Kidney epithelial cell (primary cell): ENCODE measurements at places on chromosomes 7 and 10.

- DNase-seq, result no peak
These were observed 1.0 kb upstream of the ZNF800 start for GRCh38 chr7:127393368-127394058.

DNA sequence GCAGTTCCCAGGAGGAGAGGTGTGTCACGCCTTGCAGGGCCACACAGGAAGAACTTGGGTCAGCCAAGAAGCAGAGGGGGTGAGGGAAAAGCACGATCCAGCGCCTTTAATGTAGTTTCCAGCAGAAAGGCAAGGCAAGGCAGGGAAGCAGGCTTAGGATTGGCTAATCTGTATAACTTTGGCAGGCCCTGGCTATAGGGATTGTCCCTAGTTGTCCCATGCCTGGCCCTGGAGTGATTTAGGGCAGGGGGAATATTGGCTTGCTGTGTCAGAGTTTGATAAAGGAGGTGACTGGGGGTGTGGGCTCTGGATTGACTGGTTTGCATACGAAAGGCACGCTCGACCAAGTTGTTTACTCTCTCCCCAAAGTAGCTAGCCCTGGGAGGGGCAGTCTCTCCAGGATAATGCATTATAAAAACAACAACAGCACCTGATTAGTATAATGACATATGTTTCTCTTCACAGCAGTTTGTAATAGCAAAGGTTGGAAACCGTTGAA, 44.5 kb downstream of the RBM28 start:
- DNase-seq, result no peak

DNA sequence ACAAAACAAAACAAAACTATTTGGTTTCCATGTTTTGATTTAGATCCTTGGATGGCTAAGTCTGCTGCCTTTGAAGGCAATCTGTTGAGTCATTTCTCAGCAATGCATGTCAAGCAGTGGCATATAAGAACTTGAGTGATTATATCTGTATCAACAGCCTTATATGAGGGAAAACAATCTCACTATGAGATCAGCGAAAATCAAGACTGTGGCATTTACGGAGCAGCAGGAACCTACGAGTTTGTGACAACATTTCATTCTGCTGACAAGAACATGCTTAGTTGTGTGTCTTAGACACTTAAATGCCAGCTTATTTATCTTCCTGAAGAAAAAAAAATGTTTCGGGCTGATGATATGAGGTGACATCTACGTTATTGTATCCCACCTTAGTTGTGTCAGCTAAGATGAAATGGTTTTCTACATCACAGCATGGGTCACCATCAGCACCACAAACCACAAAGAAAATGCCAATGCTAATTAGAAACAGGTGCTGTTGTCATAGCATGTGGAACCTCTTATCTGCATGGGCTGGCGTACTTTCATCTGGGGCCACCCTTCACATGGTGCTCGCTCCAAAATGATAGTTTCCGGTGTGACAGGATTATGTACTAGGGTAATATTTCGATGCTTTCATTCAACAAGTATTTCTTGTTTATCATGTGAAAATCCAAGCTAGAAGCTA, 1085.5 kb downstream of the SORCS1 start:
- DNase-seq, result peak; percentile 37

- no peak for DNase-seq
These were observed 2.4 kb downstream of the LMOD2 start for GRCh38 chr7:123658023-123658422.

- DNase-seq, result no peak
These were observed 56.4 kb downstream of the VIPR2 start for GRCh38 chr7:159088016-159088865.

- peak; percentile 29 for DNase-seq
These were observed 27.4 kb downstream of the ADAMTS14 start for GRCh38 chr10:70699659-70700174.

DNA sequence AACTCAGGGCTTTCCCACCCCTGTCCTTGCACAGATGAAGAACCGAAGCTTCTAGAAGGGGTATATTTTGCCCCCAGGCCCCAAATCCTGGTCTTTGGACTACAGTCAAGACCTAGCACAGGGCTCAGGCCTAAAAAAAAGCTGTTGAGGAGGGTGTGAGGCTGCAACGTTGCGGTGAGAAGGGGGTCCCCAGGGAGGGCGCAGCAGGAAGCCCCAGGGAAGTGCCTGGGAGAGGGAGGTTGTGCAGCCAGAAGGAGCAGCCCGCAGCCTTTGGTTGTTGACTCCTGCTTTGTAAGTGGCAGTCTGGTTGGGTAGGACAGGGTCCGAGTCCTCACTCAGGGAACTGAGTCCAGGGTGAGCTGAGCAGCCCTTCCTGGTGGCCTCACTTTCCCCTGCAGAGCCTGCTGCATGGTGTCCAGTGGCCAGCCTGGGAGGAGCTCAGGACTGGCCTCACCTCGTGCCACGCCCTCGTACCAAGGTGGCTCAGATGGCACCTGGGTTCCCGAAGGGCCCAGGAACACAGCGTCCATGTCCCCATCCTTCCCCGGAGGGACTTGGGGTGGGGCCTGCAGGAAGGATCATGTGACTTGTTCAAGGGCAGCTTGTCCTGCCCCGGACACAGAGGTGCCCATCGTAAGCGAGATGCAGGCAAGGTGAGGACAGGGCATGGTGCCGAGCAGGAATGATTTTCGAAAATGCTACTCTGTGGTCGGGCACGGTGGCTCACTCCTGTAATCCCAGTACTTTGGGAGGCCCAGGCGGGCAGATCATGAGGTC, 166.4 kb upstream of the TNRC18 start:
- DNase-seq, result no peak

GRCh38 chr10:21464134-21464533, 61.3 kb downstream of the SKIDA1 start:
- DNase-seq, result no peak

GRCh38 chr7:122219253-122219865, 75.3 kb upstream of the AASS start:
- DNase-seq, result no peak

GRCh38 chr10:122363722-122364463, 10.6 kb upstream of the PLEKHA1 start:
- DNase-seq, result no peak

DNA sequence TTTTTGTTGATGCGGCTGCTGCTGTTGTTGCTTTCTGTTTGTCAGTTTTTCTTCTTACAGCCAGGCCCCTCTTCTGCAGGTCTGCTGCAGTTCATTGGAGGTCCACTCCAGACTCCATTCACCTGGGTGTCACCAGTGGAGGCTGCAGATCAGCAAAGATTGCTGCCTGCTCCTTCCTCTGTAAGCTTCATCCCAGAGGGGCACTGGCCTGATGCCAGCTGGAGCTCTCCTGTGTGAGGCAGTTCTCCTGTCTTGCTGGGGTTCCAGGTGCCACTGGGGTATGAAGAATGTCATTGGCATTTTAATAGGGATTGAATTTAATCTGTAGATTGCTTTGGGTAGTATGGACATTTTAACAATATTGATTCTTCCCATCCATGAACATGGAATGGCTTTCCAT, 308.5 kb upstream of the MEOX2 start:
- DNase-seq, result no peak

DNA sequence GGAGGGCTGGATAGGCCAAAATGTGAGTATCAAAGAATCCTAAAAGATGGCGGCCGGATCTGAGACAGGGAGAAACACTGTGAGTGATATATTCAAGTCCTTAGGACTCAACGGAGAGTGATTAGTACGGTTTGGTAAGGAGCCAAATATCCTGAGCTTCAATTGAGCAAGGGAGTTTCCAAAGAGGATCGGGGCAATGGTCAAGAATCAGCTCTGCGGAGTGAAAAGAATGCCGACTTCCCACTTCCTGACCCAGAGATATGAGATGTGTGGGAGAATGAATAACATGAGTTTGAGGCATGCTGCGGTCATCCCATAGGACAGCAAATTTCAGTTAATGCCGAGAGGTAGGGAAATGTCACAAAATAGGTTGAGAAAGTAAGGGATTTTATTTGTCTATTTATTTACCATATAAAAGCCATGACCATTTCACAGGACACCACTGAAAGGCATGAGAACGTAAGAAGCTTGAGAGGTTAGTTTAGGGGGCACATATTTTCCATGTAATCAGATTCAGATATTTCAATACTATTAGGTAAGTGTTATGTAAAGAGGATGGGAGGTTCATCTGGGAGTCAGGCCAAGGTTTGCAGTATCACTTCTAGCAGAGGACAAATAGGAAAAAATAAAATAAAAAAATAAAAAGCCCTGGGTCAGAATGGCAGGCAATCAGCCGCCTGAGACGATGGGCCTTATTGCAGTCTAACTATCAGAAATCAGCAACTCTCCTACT, 165.6 kb downstream of the HGF start:
- peak; percentile 56 for DNase-seq

DNA sequence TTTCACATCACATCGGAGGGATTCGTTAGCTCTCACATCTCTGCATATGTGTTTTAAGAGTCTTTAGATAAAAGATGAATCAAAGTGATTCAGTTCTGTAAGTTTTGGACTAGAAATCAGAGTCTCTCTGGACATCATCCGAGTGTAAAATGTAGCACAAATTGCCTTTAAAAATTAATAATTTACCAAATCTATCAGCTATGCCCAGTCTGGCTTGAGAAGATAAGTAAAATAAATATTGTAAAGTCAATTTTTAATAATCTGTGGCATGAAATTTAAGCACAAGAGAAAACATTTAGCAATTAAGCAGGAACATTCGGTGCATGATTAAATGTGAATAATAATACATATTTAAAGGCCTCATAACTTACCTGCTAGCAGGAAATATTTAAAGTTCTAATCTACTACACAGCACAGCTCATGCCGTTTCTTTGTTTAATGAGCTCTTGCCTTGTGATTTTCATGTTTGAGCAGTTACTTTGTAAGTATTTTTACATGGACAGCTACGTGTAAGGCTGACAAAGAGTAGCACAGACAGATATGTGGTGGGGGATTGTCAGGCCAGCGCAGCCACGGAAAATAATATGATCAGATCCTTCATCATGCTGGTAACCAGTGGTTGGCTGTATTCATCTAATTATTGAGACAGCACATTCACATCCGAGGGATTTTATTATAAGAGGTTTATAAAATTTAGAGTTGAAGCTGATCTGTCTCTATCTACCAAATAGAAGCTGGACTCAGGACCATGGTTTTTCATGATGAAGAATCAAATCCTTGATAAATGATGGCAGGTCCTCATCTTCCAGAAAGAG, 317.3 kb downstream of the ADARB2 start:
- no peak for DNase-seq

GRCh38 chr7:42093349-42093905, 143.6 kb downstream of the GLI3 start:
- no peak for DNase-seq

DNA sequence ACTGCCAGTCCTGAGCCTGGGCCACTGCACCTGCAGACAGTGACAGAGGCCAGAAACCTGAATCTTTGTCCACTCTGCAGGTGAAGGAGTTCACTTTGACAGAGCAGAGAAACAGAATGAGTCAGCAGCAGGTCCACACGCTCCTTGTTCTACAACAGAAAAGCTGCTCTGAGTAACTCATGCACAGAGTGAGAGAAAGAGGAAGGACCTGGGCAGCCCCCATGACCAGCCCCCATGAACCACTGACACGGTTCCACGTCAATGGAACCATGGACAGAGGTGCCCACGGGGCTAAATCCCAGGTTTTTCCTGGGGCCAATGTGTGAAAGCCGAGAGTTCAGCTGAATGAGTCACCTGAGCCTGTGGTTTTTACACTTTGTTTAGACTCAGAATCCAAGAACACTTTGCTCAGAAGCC, 40.8 kb upstream of the CTBP2 start:
- peak; percentile 94 for DNase-seq

- DNase-seq, result no peak
These were observed 709 bp downstream of the GPAM start for GRCh38 chr10:112182784-112183328.

GRCh38 chr7:45036796-45037195, 36.8 kb downstream of the CCM2 start:
- no peak for DNase-seq

DNA sequence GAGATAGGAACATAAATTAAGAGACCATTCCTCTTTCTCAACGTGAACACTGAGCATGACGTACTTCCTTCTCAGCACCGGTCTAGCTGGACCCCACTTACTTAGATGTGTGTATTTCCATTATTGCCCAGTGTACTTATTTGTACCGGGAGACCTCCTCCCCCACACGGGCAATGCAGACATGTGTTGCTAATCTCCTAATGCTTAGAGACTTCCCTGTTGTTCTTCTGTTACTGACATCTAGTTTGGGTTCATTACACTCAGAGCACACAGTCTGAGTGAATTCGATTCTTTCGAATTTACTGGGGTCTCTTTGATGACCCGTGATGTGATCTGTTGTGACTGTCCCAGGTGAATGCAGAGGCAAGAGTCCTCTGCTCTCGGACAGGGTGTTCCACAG, 260.0 kb downstream of the MAD1L1 start:
- DNase-seq, result no peak

- DNase-seq, result no peak
These were observed 178.8 kb upstream of the BMPER start for GRCh38 chr7:33726582-33726981.
